M059J (cell line): ENCODE measurements at places on chromosomes 6 and 20.

GRCh38 chr20:40797425-40797824 lies 108.4 kb upstream of the MAFB start:
- peak; percentile 36 for DNase-seq

DNA sequence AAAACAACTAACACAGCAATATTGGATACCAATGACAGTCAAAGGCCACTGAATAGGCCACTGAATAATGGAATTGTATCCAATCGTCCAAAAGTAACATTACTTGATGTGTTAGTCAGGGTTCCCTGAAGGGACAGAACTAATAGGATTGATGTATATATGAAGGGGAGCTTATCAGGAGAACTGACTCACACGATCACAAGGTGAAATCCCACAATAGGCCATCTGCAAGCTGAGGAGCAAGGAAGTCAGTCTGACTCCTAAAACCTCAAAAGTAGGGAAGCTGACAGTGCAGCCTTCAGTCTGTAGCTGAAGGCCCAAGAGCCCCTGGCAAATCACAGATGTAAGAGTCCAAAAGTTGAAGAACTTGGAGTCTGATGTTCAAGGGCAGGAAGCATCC lies 571.4 kb downstream of the PRKN start:
- no peak for DNase-seq

GRCh38 chr6:22952097-22952496 lies 382.7 kb downstream of the HDGFL1 start:
- DNase-seq, result no peak

DNA sequence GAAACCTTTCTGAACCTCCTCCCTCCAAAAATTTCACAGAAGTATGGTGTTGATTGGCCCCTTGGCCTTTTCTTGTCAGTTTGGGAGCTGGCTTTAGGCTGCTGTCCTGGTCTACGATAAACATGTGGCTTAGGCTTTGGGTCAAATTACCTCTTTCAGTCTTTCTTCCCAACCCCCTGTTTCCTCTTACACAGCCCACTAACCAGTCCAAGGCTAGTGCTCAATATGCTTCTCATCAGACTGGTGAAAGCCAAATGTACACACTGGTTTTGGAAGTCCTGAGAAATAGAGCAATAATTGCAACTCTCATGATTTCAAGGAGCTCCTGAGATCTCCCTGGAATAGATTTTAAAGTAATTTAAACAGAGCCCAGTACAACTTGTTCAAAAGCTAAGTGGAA lies 933.7 kb upstream of the GJE1 start:
- peak; percentile 30 for DNase-seq

DNA sequence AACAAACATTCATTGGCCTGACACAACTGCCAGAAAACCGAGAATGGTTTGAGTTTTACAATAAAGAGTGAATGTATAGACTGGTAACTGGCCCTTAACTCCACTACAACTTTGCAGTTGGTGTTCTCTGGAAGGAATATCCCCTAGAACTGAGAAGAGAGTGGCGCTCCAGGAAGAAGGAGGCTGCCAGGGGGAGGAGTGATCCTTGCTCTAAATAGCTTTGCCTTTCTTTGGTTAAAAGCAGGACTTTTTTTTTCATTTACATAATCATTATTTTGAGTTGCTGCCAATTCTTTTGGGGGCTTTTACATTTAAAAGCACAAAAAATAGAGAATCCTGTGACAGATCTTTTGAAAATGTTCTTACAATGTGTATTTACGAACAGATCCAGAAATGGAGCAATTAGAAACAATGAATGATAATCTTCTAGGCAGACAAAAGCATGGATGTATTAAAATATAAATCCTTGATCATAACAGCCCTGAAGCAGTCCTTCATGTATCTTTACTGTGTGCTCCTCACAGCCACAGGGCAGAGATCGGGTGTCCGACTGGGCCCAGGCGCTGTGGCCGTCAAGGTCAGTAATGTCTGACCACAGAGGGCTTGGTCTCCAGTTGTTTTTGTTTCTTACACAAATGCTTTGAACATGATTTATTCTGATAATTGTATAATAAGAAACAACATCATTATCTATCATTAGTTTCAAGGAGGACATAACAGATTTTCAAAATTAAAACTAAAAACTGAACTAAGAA lies 612.2 kb downstream of the HDGFL1 start:
- no peak for DNase-seq

DNA sequence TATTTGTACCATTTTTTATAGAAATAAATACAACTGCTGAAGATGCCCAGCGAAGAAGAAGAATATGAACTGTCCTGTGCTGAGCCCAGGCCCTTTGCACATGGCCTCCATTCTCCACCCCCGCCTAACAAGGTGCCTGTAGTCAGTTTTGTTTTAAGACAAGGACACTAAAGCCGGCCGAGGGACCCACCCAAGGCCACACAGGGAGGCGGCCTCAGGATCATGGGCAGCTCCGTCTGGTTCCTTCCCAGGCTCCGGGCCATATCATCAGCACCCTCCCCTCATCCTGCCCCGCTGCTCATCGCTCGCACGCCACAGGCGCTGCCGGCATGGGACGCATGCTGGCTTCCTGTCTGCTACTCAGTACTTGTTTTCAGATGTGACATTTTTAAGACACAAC lies 21.3 kb downstream of the PSMG4 start:
- DNase-seq, result no peak

GRCh38 chr20:37988306-37988954 lies 44.8 kb downstream of the TTI1 start:
- peak; percentile 33 for DNase-seq

DNA sequence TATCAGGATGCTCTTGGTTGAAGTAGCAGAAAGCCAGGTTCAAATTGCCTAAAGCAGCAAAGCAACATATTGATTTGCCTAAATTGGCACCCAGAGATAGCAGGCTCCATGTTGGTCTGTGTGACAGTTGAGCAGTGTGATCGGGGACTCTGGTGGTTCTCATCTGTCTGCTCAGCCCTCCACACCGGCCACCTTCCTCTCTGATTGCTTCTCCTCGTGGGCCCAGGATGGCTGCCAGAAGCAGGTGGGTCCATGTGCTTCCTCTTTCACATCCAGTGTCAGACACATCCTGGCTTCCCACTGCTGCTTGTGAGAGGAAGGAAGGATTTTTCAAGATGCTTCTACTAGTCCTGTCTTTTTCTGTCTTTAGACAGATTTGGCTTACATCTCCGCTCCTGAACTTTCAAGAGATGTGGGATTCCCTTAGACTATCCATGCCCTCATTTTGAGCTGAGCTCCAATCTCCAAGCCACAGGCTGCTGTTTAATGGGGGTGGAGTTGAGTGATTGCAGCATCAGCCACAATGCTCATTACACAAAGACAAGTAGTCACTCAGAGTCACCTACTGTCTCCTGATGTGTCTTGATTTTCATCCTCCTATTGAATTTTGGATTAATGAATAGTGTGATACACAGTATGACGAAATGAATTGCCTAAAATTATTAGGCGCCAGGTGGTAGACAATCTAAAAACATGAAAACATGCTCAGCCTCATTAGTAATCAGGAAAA lies 122.2 kb downstream of the ZDHHC14 start:
- DNase-seq, result no peak

- DNase-seq, result no peak
These were observed 339.6 kb downstream of the UTRN start for GRCh38 chr6:144624716-144625115.

- DNase-seq, result peak; percentile 60
These were observed 204.2 kb downstream of the GRIK2 start for GRCh38 chr6:101597693-101598092.

- no peak for DNase-seq
These were observed 13.3 kb upstream of the CRYBG1 start for GRCh38 chr6:106347219-106347618.

DNA sequence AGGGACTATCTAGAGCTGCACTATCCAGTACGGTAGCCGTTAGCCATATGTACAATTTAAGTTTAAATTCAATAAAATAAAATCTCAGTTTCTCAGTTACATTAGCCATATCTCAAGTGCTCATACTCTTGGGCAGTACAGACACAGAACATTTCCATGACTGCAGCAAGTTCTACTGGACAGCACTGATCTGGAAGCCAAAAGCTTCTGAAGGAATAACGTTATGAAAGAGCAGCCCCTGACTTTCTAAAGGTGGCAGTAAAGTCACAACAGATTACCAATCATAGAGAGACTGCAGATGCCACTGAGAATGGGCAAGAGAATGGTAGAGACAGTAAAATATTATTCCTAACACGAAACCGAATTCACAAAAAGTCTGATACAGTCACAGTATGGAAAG lies 36.8 kb downstream of the NDRG3 start:
- DNase-seq, result no peak

DNA sequence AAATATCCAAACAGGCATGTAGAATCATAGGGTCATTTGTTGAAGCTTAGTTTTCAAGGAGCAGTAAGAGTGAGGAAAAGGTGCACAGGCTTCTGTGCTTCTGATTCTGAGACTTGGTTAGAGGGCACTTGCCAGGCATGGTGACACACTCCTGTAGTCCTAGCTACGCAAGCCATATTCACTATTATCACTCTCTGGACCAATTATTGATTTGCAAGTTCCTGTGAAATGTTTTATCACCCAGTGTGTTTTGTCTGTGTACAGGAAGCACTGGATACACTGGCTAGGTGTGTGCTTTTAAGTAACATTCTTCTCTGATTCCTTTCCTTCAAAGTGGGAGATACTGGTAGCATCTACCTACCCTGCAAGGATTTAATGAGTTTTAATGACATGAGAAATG lies 76.3 kb downstream of the JARID2 start:
- no peak for DNase-seq

GRCh38 chr6:152846825-152847224 lies 96.2 kb downstream of the VIP start:
- DNase-seq, result peak; percentile 31

DNA sequence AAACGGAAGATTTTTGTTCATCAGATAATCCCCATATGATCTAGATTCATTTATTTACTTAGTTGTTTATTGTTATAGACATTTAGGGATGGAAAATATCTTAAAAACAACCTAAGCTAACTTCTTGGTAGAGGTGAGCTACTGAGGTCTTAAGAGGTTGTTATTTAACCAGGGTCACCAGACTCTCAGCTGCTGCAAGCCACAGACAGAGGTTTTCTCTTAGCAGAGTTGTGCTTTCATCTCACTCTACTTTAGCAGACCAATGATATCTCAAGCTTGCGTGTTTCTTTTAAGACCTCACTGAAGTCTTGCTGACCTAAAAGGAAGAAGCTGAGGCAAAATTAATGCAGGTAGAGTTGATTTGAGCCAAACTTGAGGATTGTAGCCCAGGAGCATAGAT lies 43.6 kb downstream of the NCOA7 start:
- DNase-seq, result no peak

GRCh38 chr6:94736236-94736635 lies 841.1 kb upstream of the MANEA start:
- DNase-seq, result no peak

DNA sequence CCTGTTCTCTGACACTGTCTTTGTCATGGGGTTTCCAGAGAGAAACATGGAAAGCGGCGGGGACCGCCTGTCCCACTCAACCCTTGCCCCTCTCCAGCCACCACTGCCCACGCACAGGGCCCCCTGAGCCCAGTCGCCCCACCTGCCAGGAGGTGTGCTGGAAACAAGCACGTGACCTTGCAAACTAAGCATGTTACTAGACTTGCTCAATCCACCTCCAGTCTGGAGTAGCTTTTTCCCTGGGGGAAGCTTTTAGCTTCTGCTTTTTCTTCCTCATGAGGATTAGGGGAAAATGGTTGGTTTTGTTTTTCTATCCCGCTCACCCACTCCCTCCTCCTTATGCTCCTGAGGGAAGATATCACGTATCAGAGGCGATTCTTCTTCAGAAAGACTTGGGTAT lies 105.7 kb downstream of the PLEKHG1 start:
- DNase-seq, result no peak

DNA sequence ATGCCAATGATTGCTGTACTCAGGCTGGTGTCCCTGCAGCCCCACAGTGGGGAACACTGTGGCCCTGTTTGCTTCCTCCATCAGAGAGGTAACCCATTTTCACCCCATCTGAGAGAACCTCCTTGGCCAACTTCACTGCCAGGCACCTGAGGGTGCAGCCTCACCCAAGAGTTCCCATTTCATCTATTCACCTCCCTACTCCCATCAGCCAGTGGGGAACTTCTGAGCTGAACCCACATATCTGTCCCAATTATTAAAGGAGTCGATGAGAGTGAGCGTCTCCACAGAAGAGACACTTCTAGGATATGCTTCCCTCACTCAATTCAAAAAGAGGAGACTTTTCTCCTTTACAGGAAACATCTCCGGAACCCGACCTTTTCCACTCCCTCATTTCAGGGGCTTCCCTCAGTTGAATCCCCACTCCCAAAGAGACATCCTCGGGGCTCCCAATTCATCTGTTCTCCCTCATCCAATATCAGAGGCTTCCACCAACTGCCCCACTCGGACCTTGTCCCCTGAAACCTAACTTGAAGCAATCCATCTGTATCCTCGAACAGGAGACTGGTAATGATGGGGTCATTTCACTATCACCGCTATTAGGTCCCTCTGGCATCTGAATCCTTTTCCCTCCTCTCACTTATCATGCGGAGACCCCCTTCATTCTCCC lies 988 bp downstream of the UBE2V1 start:
- no peak for DNase-seq

DNA sequence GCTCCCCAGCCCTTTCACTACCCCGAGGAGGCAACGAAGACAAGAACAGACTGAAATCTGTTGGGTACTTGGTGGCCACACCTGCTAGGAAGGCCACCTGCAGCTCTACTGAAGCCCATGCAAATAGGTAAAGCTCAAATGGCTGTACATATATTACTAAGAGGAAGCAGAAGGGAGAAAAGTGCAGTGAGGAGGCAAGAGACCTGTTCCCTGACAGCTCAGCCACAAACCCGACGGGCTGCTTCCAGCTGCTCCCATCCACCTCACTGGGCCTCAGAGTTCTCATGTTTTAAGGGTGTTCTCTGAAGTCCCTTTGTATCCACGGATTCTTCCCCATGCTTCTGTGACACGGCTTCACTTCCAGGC lies 24.6 kb downstream of the TRAM2 start:
- no peak for DNase-seq

DNA sequence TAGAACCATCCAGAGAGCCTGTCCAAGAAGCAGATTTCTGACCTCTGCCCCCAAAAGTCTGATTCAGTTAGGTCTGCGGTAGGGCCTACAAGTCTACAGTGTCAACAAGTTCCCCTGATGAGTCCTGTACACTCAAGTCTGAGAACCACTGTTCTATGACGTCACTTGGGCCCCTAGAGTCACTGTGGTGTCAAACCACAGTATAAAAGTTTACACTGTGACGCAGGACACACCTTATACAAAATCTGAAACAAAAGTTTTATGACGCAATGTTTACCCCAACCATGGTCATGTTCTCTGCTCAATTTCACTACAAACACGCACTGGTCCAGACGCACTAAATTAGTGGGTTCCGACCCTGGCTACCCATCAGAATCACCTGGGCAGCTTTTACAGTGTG lies 17.9 kb downstream of the SLA2 start:
- DNase-seq, result no peak
